NCI-H1105 treated with DMSO at 0.1 percent for 48 hours (cell line): ENCODE measurements at places on chromosomes 7 and 10.
A peak's percentile ranks its signal among the peaks of the same experiment; 100 is the strongest.

GRCh38 chr7:108596560-108596959, 26.9 kb downstream of the DNAJB9 start:
- DNase-seq: no peak

- no peak for DNase-seq
Observed at GRCh38 chr7:70574970-70575799, 556.8 kb upstream of the GALNT17 start.

DNA sequence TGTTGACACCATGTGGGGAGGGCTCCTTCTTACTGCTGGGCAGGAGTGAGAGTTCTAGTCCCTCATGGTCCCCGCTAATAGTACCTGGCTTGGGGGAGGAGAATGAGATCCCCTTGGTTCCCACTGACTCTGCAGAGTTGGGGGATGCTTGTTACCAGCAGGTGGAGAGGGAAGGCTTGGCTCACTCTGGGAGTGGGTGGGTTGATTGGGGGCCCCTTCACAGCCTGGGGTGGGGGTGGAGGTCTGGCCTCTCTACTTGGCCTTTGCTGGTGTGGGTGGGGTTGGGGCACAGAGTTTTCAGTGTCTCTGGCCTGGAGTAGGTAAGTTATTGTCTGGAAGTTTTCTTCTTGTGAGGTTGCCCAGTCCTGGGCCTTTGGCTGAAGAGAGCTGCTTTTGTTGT, 31.9 kb downstream of the ADCY1 start:
- no peak for DNase-seq

GRCh38 chr10:75469006-75469616, 37.7 kb downstream of the LRMDA start:
- DNase-seq: no peak

GRCh38 chr7:128910569-128910945, at the start of gene KCP:
Gene KCP, minus strand, starts transcription at chr7:128910709. Its CDS starts 33 bp downstream, at chr7:128910676.
- DNase-seq: no peak

GRCh38 chr10:12349629-12350166, 351 bp downstream of the CAMK1D start:
- no peak for DNase-seq

GRCh38 chr7:28725045-28725642, 233.0 kb downstream of the TRIL start:
- DNase-seq: no peak

DNA sequence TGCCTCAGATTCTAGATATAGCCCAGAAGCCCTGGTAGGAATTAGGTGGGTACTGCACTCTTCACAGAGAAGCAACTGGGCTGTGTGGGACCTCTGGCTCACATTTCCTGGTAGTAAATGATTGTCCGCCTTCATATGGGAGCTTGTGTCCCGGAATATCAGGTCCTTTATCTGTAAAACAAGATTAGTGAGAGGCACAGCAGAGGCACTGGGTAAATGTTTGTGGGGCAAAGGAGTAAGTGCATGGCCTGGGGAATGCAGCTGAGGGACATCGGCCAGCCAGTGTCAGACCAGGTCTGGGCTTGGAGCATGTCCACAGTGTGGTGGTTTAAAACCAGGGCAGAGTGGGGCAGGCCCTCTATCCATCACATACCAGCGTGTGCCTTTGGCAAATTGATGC, 323.3 kb upstream of the ZMIZ1 start:
- no peak for DNase-seq

DNA sequence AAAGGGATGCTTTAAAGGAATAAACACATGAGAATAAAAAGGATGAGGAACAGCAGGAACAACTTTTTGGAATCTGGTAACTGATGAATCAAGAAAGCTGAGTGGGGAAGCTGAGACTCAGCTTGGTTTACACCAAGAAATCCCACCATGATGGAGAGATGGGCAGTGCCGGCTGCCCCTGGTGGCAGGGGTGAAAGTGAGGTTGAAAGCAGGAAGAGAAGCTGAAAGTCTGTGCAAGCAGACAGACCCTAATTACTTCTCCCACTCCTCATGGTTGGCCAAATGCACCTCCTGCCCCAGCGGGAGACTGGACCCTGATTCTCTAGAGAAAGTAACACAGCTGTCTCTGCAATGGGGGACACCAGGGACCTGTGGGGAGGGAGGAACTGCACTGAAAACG, 57.6 kb upstream of the NANOS1 start:
- DNase-seq: no peak

- DNase-seq: no peak
Observed at GRCh38 chr10:79047875-79048638, 20.7 kb upstream of the ZMIZ1 start.

DNA sequence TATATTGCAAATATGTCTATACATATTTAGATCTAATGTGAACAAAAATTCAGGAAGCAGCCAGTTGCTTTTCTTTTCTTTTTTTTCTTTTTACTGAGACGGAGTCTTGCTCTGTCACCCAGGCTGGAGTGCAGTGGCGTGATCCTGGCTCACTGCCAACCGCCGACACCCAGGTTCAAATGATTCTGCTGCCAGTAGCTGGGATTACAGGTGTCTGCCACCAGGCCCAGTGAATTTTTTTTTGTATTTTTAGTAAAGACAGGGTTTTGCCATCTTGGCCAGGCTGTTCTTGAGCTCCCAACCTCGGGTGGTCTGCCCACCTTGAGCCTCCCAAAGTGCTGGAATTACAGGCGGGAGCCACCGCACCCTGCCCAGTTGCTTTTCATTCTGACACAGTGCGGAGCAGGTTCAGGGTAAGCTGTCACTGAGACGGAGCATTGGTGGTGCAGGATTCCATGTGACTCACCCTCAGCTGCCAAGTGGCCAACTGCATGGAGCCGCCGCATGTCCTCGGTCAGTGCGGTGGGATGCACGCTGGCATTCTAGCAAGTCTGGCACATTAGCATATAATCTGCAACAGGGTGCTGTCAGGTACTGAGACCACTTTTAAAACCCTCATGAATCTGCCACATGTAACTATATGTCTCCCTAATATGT, 362.7 kb downstream of the DNAJB6 start:
- peak; percentile 16 for DNase-seq

GRCh38 chr10:51937308-51938140, 238.1 kb upstream of the CSTF2T start:
- no peak for DNase-seq

- DNase-seq: no peak
Observed at GRCh38 chr7:25954395-25954794, 197.6 kb upstream of the NFE2L3 start.

- peak; percentile 34 for DNase-seq
Observed at GRCh38 chr10:59580026-59580863, 129.4 kb downstream of the SLC16A9 start.

DNA sequence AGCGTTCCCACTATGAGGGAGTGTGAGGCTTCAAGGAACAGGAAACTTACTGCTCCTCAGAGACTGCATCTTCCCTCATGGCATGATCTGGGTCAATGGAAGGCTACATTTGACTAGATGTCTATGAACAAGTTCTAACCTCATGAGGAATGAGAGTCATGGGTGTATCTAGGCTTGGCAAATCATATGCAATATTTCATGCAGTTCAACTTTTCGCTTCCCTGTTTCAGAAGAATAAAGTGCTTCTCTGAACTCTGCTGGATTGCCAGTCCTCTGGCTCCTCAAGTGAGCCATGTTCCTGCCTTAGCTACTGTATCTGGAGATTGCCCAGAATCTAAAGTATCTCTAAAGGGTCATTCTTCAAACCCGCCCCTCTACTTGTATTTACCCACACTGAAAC, 54.3 kb upstream of the SEMA3A start:
- no peak for DNase-seq
